ENCODE measurements at places on chromosomes 2 and 18. TPM values are rescaled to one million over a fixed set of nuclear protein-coding genes. Genes with fewer than 3 reads are reported as not detected.
A peak's percentile ranks its signal among the peaks of the same experiment; 100 is the strongest.

DNA sequence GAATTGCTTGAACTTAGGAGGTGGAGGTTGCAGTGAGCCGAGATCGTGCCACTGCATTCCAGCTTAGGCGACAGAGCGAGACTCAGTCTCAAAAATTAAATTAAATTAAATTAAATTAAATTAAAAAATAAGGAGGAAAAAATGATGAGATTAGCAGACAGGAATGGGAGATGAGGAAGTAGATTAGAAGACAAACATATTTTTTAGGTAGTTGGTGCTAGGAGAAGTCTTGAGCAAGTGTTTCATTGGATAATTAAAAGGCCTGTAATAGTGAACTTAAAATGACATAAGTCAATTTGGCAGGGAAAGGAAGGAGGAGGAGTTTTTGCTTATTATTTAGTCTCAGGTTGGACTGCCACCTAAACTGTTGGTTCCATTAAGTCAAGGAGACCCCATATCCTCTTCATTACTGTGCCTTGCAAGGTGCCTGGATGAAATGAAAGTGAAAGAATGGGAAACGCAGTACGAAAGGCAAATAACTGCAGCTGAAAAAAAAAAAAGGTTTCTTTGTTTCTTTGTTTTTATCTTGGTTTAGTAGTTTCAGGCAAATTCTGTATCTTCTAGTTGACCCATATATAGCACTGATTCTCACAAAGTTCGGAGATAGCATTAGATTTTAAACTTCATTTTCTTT, 162.0 kb downstream of the SLC8A1 start:
- H3K36me3 ChIP-seq = no peaks in the 10 kb centered on the region
- H3K4me3 ChIP-seq = peak overlapping the region; percentile 14
- H3K27ac ChIP-seq = no peak overlapping the region

GRCh38 chr18:6406075-6406909, 8.4 kb downstream of the L3MBTL4 start:
- H3K27ac ChIP-seq = no peak overlapping the region
- no peak for DNase-seq
- no peaks in the 10 kb centered on the region for H3K36me3 ChIP-seq
- H3K27me3 ChIP-seq = no peaks in the 10 kb centered on the region

DNA sequence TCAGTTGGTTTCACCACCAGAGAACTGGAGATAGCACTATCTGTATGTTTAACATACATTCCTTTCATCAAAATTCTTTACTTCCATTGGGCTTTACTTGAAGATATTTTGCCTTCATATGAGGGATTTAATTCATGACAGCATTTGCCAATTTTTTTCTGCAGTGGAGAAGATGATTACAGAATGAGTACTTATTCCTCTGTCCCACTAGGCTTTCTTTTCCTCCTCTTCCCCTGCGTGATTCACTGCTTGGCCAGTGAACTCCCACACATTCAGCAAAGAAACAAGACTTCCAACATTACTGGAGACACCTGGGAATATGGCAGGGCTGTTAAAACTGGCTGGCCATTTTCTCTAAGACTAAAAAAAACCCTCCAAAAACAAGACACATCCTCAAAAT, 425.8 kb upstream of the KCNH7 start:
- no peak overlapping the region for H3K4me3 ChIP-seq
- H3K4me1 ChIP-seq = no peaks in the 10 kb centered on the region
- no peaks in the 10 kb centered on the region for H3K27me3 ChIP-seq

DNA sequence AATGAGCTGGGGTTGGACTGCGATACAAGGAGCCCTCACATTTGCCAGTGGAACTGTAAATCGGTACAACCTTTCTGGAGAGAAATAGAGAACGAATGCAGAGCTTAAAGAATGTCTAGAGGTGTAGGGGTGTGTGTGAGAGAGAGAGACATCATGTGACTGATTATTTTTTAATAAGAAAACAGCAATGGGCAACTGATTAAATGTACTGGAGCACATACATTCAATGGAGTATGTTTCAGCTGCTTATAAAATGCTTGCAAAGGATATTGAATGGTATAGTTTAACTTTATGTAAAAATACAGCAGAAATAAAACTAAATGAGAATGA, 391 bp upstream of the TMEM17 start:
- peak overlapping the region; percentile 88 for H3K27ac ChIP-seq
- no peaks in the 10 kb centered on the region for H3K27me3 ChIP-seq
- H3K36me3 ChIP-seq = no peaks in the 10 kb centered on the region
- no peak for DNase-seq
- peaks cover 12% of the 10 kb centered on the region for H3K4me1 ChIP-seq

DNA sequence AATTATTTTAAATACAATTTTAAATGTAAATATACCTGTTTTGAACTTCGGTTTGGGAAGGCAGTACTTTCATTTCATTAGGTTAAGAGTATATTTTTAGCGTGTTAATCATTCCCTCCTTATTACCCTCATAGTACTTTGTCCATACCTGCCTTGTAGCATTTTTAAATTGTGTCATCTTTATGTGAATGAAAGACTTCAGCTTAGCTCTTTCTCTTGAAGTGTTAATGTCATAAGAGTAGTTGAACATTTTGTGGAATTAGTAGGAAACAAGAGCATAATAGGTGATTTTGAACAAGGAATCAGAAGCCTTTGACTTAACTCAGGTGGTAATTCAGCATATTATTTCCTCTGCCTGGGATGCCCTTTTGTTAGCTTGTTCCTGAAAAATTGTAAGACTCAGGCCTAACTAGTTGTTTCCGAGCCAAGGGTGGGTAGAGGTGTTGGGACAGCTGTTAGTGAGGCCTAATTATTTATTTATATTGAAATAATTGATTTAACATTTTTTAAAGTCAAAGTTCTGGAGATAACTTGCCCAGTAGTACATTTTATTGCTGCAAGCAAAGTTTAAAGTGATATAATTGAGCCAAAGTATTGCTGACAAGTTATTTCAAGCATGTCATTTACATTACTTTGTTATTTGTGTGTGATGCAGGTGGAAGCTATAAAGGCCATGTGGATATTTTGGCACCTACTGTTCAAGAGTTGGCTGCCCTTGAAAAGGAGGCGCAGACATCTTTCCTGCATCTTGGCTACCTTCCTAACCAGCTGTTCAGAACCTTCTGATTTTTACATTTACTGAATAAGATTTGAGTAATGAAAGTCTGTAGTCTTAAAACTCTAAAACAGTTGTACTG, 38.7 kb downstream of the DDX1 start:
- no peak for DNase-seq
- no peak overlapping the region for H3K4me3 ChIP-seq
- H3K4me1 ChIP-seq = peaks cover 5% of the 10 kb centered on the region
- no peak overlapping the region for H3K27ac ChIP-seq

DNA sequence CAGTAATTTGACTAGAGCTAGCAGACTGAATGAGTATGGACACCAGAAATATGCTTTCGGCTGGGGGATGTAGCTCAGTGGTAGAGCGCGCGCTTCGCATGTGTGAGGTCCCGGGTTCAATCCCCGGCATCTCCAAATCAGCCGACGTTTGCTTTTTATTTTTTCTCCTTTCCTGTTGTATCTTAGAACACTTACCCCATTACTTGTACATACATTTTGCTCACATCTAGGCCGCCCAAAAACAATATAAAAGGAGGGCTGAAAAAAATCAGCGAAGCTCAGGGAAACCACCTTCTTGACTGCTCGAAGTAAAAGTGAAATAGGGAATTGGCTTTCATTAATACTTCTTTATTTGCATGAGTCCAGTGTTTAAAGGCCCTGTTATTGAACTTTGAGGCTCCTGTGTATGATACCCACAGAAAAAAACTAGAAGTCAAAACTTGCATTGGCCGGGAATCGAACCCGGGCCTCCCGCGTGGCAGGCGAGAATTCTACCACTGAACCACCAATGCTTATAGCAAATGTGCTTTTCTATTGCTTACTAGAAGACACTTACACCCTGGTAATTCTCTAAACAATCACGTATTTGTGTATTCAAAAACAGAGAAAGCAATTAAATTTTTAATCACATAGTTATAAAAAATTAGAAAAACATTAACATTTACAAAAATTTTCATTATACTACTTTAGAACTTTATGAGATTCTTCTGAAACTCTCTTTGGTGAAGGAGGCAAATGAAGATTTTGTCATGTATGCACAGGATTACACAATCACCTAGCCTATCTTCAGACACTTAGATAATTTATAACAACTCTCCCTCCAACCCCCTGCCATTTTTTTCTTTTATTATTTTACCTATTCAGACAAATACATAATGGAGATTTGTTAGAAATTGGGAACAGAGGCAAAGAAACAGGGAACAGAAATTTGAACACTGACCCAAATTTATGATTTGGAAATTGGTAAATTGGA, 35.2 kb upstream of the GPD2 start:
- DNase-seq = peak; percentile 79
- H3K4me3 ChIP-seq = peak overlapping the region; percentile 75
- H3K36me3 ChIP-seq = no peaks in the 10 kb centered on the region
- no peaks in the 10 kb centered on the region for H3K27me3 ChIP-seq

GRCh38 chr18:26480897-26481795, 67.2 kb downstream of the KCTD1 start:
- no peaks in the 10 kb centered on the region for H3K36me3 ChIP-seq
- no peaks in the 10 kb centered on the region for H3K27me3 ChIP-seq
- DNase-seq = no peak
- no peak overlapping the region for H3K27ac ChIP-seq

DNA sequence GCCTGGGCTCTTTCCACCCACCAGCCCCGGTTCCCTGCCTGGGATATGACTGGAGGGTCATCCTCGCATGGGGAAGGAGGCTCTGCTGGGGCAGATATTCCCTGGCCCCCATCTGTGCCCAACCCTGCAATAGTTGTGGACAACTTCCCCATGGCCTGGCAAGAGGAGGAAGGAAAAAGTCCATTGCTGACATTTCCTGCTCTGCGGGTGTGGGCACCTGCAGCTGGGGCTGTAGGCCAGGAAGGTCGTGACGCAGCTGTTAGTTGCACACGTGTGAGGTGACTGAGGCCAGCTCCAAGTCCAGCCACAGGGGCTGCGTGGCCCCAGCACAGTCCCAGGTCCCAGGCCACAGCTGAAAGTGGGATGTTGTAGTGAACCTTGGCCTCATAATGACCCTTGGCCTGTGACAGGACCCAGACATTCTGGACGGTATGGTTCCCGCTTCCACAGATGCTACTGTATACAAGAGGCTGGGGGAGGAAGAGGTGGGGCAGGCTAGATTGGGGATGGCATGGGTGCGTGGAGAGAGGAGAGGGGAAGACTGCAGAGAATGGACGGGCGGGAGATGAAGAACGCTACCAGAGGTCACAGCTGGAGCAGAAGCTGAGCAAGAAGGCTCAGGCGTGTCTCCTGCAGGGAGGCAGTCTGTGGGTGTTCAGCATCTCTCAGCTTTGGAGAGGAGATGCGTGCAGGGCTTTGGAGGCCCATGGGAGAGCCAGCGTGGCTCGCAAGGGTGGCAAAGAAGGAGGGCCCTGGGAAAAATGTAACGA, 22.1 kb downstream of the OTOF start:
- no peak for DNase-seq
- H3K4me1 ChIP-seq = no peaks in the 10 kb centered on the region
- no peak overlapping the region for H3K27ac ChIP-seq
- no peak overlapping the region for H3K4me3 ChIP-seq
- no peaks in the 10 kb centered on the region for H3K27me3 ChIP-seq

DNA sequence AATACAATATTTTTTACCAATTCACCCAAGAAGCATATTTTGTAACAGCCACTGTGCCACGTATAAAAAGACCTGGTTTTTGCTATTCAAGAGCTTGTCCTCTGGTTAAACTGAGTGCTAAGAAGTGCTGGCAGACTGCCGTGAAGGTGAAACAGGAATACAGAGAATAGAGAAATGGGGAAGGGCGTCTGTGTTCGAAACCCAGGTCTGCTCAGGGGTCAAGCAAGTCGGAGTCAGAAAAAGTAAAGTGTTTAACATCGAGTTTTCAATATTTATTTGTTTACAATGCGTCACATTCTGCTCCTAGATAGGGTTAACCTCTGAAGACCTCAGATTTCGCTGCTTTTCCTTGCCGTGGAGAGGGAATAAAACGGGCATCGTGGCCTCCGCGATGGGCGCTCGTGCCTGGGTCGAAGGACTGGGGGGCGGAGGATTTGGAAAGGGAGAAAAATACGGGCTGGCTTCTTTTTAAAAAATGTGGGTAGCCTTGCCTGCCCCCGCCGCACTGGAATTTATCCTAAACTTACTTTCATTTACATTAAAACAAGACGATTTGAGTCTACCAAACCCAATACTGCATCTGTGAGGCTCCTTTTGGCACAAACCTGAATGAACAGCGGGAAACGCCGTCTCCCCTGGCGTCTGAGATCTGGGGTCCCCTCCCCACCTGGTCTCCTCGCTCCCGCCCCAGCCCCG, 1.1 kb upstream of the SNTG2 start:
- DNase-seq = no peak
- peaks cover 84% of the 10 kb centered on the region for H3K27me3 ChIP-seq
- H3K27ac ChIP-seq = no peak overlapping the region

DNA sequence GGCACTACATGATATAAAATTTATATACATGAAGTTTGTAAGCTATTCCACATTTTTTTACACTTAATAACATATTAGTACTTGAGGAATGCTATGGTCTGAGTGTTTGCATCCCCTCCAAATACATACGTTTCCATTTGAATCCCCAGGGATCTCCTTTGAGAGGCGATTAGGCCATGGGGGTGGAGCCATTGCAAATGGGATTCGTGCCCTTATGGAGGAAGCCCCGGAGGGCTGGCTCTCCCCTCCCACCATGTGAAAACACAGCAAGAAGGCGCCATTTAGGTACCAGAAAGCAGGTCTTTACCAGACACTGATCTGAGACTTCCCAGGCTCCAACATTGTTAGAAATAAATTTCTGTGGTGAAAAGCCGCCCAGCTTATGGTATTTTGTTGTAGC, 20.8 kb upstream of the MBP start:
- H3K27ac ChIP-seq = no peak overlapping the region
- no peak for DNase-seq
- no peaks in the 10 kb centered on the region for H3K27me3 ChIP-seq

DNA sequence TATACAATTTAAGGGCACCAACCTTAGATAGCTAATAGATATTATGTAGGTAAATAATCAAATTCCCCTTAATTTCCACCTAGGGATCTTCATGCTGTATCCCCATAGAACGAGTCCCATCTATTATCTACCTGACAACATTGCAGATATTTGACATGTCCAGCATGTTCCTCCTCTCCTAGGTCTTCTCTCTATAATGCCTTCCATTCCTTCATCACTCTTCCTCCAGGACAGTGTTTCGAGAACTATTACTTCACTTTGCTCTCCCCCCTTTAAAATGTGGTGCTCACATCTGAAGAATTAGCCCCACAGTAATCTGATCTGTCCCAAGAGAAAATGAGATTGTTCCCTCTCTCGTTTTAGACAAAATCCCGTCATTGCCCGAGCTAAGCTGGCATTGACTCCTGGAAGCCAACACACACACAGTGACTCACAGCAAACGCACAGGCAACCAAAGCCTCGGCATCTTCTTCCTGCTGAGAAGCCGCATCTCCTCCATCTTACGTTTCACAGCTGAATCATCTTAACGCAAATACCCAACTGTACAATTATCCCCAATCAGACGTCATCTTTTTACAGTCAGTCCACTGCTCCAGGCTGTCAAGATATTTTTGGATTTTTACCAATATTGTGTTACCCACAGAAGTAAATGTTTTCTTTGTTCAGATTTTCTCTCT, 162.9 kb upstream of the AGAP1 start:
- H3K27me3 ChIP-seq = no peaks in the 10 kb centered on the region
- no peaks in the 10 kb centered on the region for H3K4me1 ChIP-seq
- no peak overlapping the region for H3K27ac ChIP-seq
- DNase-seq = no peak
- no peak overlapping the region for H3K4me3 ChIP-seq
- no peaks in the 10 kb centered on the region for H3K36me3 ChIP-seq

Gene M1AP
- not detected for total RNA-seq

Gene NT5C1B
- total RNA-seq = not detected

Gene DNAJC5G
- 1.8 TPM for total RNA-seq

Gene IL36RN
- not detected for total RNA-seq

All from heart right ventricle (tissue), 16 donors.